Activated T-cell treated with anti-CD3 and anti-CD28 coated beads for 1 hour (primary cell): ENCODE measurements at places on chromosomes 7 and 10.

GRCh38 chr10:58265249-58265648, 2.4 kb downstream of the IPMK start:
- DNase-seq: no peak

DNA sequence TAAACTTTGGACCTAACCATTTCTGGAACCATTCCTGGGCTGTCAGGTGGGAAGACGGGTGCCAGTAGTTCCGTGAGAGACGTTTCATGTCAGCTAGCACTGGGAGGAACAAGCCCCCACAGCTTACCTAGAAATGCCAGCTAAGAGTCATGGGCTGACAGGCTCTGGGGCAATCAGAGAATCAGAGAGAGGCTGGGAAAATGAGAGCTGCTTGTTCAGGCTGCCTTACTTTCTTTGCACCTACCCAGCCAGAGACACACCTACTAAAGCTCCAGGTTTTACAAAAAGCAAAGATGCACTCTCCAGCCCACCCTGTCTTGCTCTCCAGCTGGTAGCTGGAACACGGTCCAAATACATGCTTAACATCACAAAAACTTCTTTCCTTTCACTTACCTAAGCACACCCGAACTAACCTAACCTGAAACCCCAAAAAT, 688 bp downstream of the PTN start:
- DNase-seq: no peak

GRCh38 chr7:121872831-121873288, at the start of gene PTPRZ1:
Gene PTPRZ1 (plus strand): TSS chr7:121873161. CDS start chr7:121873500, 339 bp downstream.
- no peak for DNase-seq

GRCh38 chr7:89160107-89160506, 364.6 kb upstream of the TEX47 start:
- DNase-seq: no peak
